ENCODE measurements at places on chromosomes 16 and 17.

- DNase-seq = no peak
Observed at GRCh38 chr17:74231928-74232907, 18.8 kb downstream of the TTYH2 start.

GRCh38 chr16:2968738-2969544 is at the start of gene PAQR4:
TSS of gene PAQR4 (plus strand) at chr16:2969348. CDS start at chr16:2969675, 327 bp downstream.
- peak; percentile 84 for DNase-seq

DNA sequence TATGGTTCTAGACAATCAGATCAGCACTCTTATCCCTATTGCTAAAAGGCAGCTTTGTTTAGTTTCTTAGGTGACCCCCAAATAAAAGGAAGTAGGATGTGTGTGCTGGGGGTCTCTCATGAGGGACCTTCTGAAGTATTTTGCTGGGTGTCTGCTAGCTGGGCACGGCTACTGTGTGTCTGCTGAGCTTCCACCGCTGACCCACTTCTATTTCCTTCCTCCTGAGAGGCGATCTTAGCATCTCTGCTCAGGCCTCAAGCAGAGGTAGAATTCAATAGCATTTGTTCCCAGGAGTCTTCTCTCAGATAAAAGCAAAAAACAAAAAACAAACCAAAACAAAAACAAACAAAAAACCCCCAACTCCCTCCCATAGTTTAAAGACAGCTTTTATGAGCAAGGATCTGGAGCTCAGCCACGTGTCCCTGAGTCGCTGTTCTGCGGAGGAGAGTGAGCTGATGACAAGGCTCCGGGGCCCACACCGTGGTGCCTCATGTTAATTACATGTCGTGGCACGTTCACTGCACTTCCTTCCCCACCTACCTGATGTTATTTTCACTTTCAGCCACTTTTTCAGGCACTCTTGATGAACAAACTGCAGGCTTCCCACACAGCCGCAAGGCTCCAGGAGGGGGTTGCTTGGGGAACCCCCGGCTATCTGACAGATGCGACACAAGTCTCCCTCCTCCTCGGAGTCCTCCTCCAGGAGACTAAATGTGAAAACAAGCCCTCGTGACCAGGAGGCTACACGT is 83.5 kb downstream of the MARCHF10 start:
- DNase-seq = peak; percentile 38

DNA sequence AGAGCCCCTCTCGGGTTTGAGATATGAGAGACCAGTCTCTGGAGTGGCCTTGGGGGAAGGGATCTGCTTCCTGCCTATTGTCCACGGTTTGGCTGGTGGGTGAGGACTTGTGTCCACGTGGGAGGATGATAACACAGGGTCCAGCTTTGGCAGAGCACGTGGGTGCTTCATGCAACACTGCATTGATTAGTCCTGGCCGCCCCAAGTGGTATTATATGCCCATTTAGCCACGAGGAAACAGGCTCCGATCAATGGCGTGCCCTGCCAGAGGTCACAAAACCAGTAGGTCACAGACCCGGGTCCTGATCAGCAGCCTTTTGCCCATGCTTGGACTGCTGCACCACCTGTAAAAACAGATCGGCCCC is 141.6 kb downstream of the RGS9 start:
- DNase-seq = no peak

- DNase-seq = no peak
Observed at GRCh38 chr17:80028030-80028429, 7.6 kb downstream of the TBC1D16 start.

- no peak for DNase-seq
Observed at GRCh38 chr16:53713403-53714204, 9.6 kb downstream of the FTO start.

DNA sequence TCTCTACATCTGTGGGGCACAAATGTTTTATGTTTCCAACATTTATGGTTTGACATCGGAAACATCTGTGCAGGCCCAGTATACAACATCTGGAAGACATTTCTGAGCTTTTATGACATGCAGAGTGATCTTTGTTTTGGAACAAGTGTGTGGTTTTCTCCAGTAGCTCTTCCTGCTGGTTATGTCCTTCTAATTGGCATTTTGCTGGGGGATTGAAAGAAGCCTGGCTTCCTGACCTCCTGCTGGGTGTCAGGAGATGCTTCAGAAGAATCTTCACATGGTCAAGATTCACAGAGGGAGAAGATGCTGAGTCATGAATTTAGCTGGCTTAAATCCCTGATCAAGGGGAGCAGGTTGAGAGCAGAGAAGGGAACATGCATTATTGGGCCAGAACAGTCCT is 279.5 kb upstream of the MYOCD start:
- DNase-seq = peak; percentile 43

DNA sequence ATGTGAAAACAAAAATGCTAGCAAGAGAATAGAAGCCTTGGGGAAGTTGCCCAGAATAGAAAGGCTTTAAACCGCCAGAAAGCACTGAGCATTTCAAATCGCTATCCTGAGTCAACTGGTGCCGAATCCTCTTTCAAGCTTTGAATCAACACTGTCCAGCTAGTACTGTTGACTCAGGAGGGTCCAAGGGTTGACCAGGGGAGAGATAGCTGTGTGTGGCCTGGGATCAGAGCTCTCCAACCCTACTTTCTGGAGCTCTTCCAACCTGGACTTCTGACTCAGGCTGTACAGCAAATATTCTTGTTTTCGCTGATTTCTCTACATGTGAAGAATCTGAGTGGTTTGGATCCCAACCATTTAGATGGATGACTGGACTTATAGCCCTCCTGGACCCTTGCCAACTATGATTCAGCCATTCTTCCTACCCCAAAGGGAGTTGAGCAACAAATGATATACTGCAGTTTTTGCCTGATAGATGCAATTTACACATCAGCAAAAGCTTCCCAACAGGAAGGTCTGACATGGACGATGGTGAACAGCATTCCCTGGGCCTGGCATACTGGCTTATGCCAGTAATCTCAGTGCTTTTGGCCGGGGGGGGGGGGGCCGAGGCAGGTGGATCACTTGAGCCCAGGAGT is 154.0 kb upstream of the SDK2 start:
- peak; percentile 99 for DNase-seq

- DNase-seq = no peak
Observed at GRCh38 chr16:15980329-15980728, 30.9 kb downstream of the ABCC1 start.

DNA sequence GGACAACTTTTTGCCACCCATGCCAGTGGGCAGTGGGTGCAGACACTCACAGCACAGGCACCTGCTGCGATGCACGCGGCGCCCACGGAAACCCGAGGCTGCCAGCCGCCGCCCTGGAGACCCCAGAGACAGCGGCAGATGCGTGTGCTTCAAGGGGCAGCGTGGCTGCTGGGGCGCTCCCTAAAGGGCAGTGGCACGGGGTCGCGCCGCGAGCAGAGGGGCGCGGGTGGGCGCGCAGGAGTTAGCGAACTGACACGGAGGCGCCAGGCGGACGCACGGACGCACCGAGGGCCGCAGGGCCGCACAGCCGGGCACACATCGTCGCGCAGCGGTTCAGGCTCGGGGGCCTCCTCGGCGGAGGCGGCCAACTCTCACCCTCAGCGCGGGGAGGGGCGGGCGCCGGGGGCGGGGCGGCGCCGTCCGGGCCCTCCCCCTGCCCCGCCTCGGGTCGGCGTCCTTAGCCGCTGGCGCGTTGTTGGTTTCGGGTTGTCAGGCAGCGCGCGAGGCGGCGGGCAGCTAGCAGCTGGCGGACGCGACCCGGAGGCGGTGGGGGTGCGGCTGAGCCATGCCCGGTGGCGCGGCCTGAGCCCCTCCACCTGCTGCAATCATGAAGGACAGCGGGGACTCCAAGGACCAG is at the start of gene KIF19:
Gene KIF19, plus strand, starts transcription at position 484 of the 637 bp plus-strand sequence. Its CDS starts 124 bp downstream, at position 608.
- peak; percentile 13 for DNase-seq

DNA sequence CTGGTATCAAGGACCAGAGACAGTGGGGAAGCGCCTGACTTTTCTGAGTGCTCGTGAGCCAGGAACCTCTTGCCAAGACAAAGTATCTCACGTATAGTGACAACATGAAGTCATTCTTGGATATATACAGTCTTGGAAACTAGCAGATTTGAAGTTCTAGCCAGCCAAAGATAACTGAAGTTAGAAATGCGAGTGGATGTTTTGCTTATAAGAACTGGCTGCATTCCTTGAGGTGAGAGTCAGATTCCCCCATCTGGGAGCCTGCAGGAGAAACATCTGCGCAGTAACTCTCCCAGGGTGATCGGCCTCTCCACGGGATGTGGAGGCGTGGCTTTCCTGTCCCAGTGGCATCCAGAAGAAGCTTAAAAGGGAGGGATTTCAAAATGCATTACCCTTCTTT is 89.8 kb downstream of the SHISA6 start:
- DNase-seq = peak; percentile 83

DNA sequence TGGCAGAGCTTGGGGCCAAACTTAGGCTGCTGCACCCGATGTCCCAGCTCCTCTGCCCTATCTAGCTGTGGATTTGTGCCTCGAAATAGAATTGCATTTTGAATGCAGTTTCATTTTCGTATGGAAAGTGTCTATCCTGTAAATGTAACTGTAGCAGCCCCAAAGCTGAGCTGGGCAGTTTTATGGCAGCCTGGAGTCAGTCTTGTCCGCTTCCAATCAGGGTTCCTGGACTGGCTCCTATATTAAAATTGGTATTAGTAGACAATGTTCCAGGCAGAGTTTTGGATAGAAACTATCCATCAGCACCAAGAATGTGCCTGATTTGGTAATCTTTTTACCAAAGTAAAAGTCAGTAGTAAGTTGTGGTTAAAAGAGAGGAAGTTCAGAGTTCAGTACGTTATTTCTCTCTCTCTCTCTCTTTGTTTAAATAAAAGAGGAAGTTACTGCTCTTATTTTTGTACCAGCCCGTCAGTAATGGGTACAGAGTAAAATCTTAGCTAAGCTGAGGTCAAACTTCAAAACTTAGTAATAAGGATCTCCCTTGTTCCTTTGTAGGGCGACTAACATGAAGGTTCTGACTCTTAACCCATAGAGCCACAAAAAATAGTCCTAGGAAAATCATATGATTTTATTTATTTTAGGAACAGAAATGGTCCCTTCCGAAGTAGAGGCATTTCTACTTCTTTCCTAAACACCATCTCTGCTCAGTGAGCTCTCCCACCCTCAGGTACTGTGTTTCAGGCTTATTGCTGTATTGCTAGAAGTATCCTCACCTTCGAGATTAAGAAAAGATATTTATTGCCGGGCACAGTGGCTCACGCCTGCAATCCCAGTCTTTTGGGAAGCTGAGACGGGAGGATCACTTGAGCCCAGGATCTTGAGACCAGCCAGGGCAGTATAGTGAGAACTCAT is 28.0 kb downstream of the PRKCB start:
- no peak for DNase-seq

DNA sequence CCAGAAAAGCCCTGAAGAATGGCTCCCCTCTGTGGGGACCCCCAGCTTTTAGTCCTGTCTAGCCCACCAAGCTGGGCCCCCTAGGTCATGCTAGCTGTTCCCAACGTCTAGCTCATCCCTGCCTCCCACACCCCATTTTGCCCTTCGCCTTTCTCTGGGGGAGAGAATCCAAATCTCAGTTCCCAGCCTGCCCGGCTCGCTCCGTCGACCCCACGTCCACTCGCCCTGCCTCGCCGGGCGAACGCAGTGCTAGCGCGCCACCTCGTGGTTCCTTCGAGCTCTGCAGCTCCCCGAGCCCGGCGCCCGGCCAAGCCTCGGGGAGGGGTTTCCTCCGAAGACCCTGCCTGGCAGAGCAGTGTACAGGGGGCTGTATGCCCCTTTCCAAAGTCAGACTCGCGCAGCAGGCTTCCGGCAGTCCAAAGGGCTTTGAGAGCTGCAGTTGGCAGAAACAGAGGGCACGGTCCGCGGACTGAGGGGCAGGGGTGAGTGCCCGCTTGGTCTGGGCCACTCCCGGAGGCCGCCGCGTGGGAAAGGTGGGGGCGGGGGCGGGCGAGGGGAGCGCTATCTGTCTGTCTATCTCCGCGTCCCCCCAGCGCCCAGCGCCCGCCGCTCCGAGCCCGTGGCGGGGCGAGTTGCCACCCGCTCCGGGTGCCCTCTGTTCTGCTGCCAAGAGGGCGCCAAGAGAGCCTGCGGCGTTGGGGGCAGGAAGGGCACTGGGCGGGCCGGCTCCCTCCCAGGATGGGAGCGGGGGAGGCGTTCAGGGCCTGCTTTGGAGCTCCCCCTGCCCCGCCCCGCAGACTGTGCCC is 1.7 kb upstream of the DLX3 start:
- peak; percentile 23 for DNase-seq

DNA sequence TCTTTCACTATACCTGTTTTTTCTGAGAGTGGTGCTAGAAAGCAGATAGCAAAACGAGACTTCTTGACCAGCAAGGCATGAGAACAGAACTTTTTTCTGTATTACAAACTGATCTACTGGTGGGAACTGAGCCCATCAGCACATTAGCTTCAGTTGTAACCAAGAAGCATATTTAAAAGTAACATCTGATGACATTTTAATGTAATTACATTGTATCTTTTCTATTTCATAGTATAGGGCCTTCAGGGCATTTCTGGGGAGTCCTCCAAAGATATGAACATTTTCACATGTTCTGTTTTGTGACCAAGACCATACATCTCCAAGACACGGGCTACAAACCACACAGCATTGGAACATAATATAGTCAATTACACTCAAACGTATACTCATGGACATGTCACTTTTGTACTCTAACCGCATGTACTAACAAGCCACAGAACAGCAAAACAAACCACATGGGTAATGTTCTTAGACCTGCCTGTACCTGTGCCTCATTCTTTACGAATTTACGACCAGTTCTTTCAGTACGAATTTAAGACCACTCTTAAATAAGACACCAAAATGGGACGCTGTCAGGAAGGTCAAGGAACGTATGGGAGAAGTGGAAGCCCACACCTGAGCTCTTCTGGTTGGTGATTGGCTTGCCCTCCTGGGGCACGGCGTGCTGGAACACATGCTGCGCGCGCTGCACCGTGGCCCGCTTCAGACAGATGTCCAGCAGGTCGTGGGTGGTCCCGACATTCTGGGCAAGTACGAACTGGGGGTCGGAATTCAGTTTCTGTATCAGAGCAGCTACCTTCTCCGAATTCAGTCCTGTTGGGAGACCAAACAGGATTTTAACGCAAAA is 825 bp downstream of the BLMH start:
- DNase-seq = peak; percentile 33

DNA sequence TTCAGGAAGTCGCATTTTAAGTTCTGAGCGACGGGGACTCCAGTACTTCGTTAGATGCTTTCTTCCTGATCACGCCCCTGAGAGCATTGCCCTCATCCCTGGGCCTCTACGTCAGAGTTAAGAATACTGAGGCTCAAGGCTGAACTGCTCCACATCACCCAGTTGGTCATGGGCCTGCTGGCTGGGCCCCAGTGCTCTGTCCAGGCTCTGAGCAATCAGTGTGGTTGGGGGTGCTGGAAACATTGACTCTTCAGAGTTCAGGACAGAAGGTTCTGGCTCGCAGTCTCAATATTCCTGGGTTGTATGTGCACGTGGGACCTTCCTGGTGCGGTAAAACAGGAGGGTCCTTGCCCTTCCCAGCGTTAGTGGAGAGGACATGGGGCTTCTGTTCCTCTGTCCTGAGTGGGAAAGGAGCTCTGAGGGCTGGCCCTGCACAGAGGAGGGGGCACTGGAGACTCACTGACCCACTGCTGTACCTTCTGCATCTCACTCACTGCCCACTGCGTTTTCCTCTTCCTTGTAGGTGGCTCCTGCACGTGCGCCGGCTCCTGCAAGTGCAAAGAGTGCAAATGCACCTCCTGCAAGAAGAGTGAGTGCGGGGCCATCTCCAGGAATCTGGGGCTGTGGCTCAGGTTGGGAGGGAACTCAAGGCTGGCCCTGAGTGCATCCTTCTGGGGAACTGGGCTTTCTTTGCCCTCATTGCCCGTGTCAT is 518 bp downstream of the MT1E start:
- DNase-seq = peak; percentile 68

- no peak for DNase-seq
Observed at GRCh38 chr17:35218915-35219314, 24.0 kb upstream of the SLFN5 start.
